Testis (tissue), 5 donors: ENCODE measurements at places on chromosomes 3 and 15. TPM values are rescaled to one million over a fixed set of nuclear protein-coding genes. Genes with fewer than 3 reads are reported as not detected.

- H3K27ac ChIP-seq = no peak overlapping the region
- H3K4me1 ChIP-seq = no peaks in the 10 kb centered on the region
- no peak overlapping the region for H3K4me3 ChIP-seq
- no peak for DNase-seq
Observed at GRCh38 chr3:185560676-185561075, 8.3 kb upstream of the LIPH start.

- H3K4me1 ChIP-seq = peaks cover 15% of the 10 kb centered on the region
- H3K27me3 ChIP-seq = no peaks in the 10 kb centered on the region
- H3K36me3 ChIP-seq = no peaks in the 10 kb centered on the region
- no peak overlapping the region for H3K4me3 ChIP-seq
Observed at GRCh38 chr3:184366619-184367289, 5.2 kb downstream of the POLR2H start.

GRCh38 chr3:126714921-126715320 is 10.9 kb downstream of the CHCHD6 start:
- H3K27ac ChIP-seq = no peak overlapping the region
- no peaks in the 10 kb centered on the region for H3K4me1 ChIP-seq
- no peak for DNase-seq
- no peak overlapping the region for H3K4me3 ChIP-seq

DNA sequence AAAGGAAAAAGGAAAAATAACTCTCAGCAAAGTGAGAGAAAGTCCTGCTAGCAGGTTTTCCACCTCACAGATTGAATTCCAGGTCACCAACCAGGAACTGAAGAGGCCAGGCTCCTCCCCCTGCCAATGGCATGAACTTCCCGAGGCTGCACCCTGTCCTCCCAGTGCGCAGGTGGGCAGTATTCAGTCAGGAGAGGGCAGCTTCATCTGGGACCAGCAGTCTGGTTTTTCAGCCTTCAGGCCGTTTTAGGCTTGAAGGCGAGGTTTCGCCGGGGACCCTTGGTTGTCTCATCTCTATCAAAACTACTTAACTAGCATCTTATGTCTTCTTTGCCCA is 41.2 kb downstream of the TRAT1 start:
- no peaks in the 10 kb centered on the region for H3K36me3 ChIP-seq
- H3K4me1 ChIP-seq = no peaks in the 10 kb centered on the region
- no peak overlapping the region for H3K4me3 ChIP-seq
- no peaks in the 10 kb centered on the region for H3K27me3 ChIP-seq
- H3K27ac ChIP-seq = no peak overlapping the region

GRCh38 chr3:122067214-122067550 is 12.0 kb downstream of the CD86 start:
- H3K4me3 ChIP-seq = no peak overlapping the region
- H3K27ac ChIP-seq = no peak overlapping the region
- H3K4me1 ChIP-seq = no peaks in the 10 kb centered on the region
- H3K27me3 ChIP-seq = no peaks in the 10 kb centered on the region
- H3K36me3 ChIP-seq = no peaks in the 10 kb centered on the region

- H3K4me3 ChIP-seq = no peak overlapping the region
- H3K27me3 ChIP-seq = no peaks in the 10 kb centered on the region
- no peaks in the 10 kb centered on the region for H3K4me1 ChIP-seq
- no peak overlapping the region for H3K27ac ChIP-seq
- no peaks in the 10 kb centered on the region for H3K36me3 ChIP-seq
Observed at GRCh38 chr15:97319291-97319690, 641.2 kb upstream of the ARRDC4 start.

DNA sequence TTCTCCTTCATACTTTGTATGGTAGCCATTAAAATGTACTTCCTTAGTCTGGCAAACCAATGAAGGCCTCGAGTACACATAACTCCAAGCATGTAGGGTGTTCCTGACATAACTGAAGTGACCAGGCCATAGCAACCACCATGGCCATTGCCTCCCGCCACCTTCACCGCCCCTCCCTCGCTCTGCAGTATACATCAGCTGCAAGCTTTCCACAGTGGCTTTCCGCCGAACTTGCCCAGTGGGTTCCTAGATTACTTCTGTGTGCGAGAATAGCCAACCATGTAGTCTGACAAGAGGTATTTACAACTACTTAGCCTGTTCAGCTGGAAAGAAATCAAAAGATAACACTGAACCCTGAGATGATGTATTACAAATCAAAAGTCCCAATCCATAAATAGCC is 3.4 kb upstream of the CTNNB1 start:
- H3K4me1 ChIP-seq = no peaks in the 10 kb centered on the region
- no peak for DNase-seq
- H3K36me3 ChIP-seq = no peaks in the 10 kb centered on the region
- H3K27ac ChIP-seq = no peak overlapping the region
- no peaks in the 10 kb centered on the region for H3K27me3 ChIP-seq

- DNase-seq = no peak
- no peak overlapping the region for H3K27ac ChIP-seq
- no peaks in the 10 kb centered on the region for H3K27me3 ChIP-seq
- H3K4me3 ChIP-seq = no peak overlapping the region
- H3K4me1 ChIP-seq = no peaks in the 10 kb centered on the region
Observed at GRCh38 chr3:112627919-112628466, 12.9 kb downstream of the CCDC80 start.

- H3K36me3 ChIP-seq = no peaks in the 10 kb centered on the region
- peaks cover 13% of the 10 kb centered on the region for H3K4me1 ChIP-seq
- H3K27me3 ChIP-seq = no peaks in the 10 kb centered on the region
Observed at GRCh38 chr3:124504332-124505059, 225.8 kb upstream of the UMPS start.

GRCh38 chr3:146517684-146518435 is 26.5 kb downstream of the PLSCR1 start:
- no peak overlapping the region for H3K4me3 ChIP-seq
- H3K4me1 ChIP-seq = no peaks in the 10 kb centered on the region
- no peaks in the 10 kb centered on the region for H3K27me3 ChIP-seq
- no peak overlapping the region for H3K27ac ChIP-seq
- DNase-seq = no peak
- no peaks in the 10 kb centered on the region for H3K36me3 ChIP-seq

- H3K27me3 ChIP-seq = no peaks in the 10 kb centered on the region
- H3K27ac ChIP-seq = no peak overlapping the region
- no peaks in the 10 kb centered on the region for H3K4me1 ChIP-seq
- no peak overlapping the region for H3K4me3 ChIP-seq
- no peak for DNase-seq
- H3K36me3 ChIP-seq = no peaks in the 10 kb centered on the region
Observed at GRCh38 chr3:46318207-46318927, 35.5 kb upstream of the CCR2 start.

GRCh38 chr3:78792733-78793132 is 975.1 kb downstream of the ROBO1 start:
- no peak overlapping the region for H3K27ac ChIP-seq
- no peaks in the 10 kb centered on the region for H3K36me3 ChIP-seq
- H3K4me1 ChIP-seq = no peaks in the 10 kb centered on the region
- no peak for DNase-seq

DNA sequence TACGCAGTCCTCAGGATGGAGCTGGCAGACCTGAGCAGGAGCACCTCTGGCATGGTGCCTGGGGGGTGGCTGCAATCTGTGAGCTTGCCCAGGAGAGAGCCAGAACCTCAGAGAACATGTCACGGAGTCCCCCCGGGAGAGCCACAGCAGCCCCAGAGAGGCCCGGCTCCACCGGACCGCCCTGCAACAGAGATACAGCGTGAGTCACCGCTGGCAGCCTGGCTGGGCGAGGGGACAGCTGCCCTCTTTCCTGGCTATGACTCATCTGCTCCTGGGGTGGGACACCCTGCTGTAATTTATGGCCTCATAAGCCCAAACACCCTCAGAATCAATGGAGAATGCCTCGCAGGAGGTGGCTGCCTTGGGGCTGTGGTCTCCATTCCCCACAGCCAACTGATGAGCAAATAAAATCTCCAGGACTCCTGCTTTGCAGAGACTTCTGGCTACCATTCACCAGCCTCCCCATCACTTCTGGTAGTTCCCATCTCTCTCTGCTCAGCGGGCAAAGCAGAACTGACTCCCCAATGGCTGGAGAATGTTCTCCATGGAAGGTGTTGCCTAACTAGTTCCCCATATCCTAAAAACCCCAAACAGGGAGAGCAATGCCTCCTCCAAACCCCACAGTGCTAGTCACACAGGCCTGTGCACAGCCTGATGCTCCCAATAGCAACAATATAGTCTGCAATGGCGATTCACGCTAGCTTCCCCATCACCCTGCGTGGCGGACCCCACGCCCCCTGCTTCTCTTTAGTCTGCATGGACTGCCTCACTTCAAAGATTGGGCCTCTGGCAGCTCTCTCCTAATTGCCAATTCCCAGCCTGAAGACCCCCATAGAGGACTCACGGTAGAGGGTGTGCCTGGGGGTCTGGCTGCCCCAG is 21.6 kb downstream of the ACSBG1 start:
- no peak overlapping the region for H3K4me3 ChIP-seq
- no peaks in the 10 kb centered on the region for H3K27me3 ChIP-seq
- peak overlapping the region; percentile 69 for H3K27ac ChIP-seq
- peak; percentile 40 for DNase-seq

DNA sequence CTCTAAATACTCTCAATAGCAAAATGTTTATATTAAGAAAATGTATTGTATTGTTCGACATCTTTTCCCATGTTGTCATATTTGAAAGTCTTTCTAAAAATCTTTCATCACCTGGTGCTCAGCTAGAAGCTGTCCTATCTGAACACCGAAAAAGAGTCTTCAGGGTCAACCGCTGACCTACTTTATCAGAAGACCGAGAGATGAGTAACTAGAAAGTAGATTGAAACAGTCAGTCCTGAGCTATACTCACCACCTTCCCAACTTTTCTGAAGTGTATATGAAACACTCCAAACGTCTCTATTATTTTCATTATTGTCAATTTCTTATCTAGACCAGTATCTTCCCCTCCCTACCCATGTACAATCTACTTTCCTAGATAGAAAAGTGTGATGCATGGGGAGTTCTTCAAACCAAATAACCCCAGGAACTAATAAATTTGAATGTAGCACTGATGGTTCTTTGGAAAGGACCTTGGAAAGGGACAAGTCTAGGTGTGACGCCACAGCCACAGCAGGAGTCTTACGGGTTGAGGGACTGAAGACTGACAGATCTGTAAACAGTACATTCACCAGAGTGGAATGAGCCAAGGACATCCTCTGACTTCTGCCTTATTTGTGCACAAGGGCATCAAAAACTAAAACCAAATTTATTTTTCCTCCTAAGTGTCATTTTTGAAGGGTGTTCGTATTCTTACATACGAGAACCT is 58.6 kb downstream of the TMOD3 start:
- H3K4me3 ChIP-seq = no peak overlapping the region
- no peaks in the 10 kb centered on the region for H3K27me3 ChIP-seq
- no peaks in the 10 kb centered on the region for H3K4me1 ChIP-seq
- no peak for DNase-seq
- H3K36me3 ChIP-seq = no peaks in the 10 kb centered on the region
- no peak overlapping the region for H3K27ac ChIP-seq

- no peaks in the 10 kb centered on the region for H3K36me3 ChIP-seq
- H3K27me3 ChIP-seq = no peaks in the 10 kb centered on the region
- H3K4me1 ChIP-seq = no peaks in the 10 kb centered on the region
- no peak for DNase-seq
- no peak overlapping the region for H3K4me3 ChIP-seq
Observed at GRCh38 chr3:45124352-45124751, 21.8 kb downstream of the CDCP1 start.

GRCh38 chr3:168859143-168859542 is 763.4 kb upstream of the GOLIM4 start:
- no peaks in the 10 kb centered on the region for H3K27me3 ChIP-seq
- H3K36me3 ChIP-seq = no peaks in the 10 kb centered on the region
- H3K4me1 ChIP-seq = no peaks in the 10 kb centered on the region
- H3K4me3 ChIP-seq = no peak overlapping the region

DNA sequence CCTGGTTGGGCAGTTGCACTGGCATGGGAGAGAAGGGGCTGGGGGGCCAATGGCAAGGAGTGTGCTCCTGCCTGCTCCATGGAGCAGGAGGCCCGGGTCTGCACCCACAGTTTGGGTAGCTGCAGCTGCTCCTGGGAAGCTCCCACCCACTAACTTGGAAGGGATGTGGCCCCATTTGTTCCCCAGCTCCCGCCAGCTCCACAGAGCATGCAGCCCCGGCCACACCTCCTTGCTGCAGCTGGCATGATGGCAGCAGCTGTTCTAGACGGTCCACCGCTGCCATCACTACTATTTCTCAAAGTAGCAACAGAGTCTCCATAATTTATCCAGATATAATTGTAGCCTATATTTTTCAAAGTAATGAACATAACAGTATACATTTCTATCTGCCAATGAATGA is 65.8 kb downstream of the PIK3CB start:
- H3K4me3 ChIP-seq = no peak overlapping the region
- H3K27me3 ChIP-seq = no peaks in the 10 kb centered on the region
- no peak for DNase-seq
- no peaks in the 10 kb centered on the region for H3K4me1 ChIP-seq
- no peaks in the 10 kb centered on the region for H3K36me3 ChIP-seq

DNA sequence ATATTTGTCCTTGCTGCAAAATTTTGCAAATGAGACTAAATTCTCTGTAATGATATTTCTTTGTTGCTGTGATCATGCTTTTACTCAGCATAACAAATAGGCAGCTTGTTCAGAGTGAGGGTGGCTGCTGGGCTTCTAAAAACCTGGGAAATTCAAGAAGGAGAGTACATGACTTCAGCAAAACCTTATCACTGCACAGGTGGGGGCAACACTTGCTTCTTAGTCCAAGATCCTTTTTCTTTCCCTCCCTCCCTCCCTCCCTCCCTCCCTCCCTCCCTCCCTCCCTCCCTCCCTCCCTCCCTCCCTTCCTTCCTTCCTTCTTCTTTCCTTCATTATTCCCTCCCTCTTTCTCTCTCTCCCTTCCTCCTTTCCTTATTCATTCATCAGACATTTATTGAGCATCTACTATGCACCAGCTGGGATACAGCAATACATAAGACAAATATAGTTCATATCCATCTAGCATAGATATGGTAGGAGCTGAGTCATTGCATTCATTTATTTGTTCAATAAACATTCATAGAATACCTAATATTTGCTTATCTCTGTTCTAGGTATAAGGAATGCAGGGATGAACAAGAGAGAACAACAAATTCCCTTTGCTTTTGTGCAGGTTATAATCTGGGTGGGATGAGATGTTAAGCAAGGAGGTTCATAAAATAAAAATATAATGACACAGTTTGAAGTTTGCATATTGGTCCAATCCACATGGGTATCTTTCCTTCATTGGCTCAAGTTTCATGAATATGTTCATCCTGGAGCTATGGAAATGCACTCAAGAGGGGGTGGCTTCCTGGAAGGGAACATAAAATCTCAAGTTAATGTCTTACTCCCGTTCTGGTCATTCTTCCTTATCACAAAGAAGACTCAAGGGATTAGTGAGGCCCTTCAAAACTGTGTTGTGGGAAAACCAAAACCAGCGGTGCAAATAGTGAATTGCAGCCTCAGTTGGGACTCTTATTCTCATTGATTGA is 210.7 kb downstream of the PDCD6IP start:
- H3K27ac ChIP-seq = no peak overlapping the region
- no peak for DNase-seq
- no peaks in the 10 kb centered on the region for H3K36me3 ChIP-seq
- H3K4me1 ChIP-seq = no peaks in the 10 kb centered on the region
- no peak overlapping the region for H3K4me3 ChIP-seq

HTR3E gene
- total RNA-seq = 0.31 TPM

GPR62 gene
- total RNA-seq = 0.39 TPM

SLC12A8 gene
- total RNA-seq = 12.3 TPM

DCUN1D1 gene
- total RNA-seq = 270 TPM

MUC4 gene
- 4.7 TPM for total RNA-seq

MYL3 gene
- 1.2 TPM for total RNA-seq

B3GNT5 gene
- 6.3 TPM for total RNA-seq
